ENCODE measurements at places on chromosomes 1 and 21. TPM values are rescaled to one million over a fixed set of nuclear protein-coding genes. Genes with fewer than 3 reads are reported as not detected.

Gene RAP1GAP
- not detected for total RNA-seq

Gene ABCD3
- total RNA-seq: 18.5 TPM

Gene DRAXIN
- total RNA-seq: not detected

Gene ARHGEF19
- total RNA-seq: 4.2 TPM

Gene PHACTR4
- total RNA-seq: 13.1 TPM

Gene PAFAH2
- 5.3 TPM for total RNA-seq

Gene CD5L
- not detected for total RNA-seq

Gene PTGS2
- total RNA-seq: 2.8 TPM

Gene PDC
- not detected for total RNA-seq

Gene OR2T5
- not detected for total RNA-seq

Gene SYCP1
- not detected for total RNA-seq

Gene CAMK2N1
- 5.8 TPM for total RNA-seq

Gene HTR6
- total RNA-seq: not detected

Gene ASAP3
- total RNA-seq: 30.6 TPM

Gene ALG14
- 1.2 TPM for total RNA-seq

Gene KNCN
- total RNA-seq: not detected

Gene KDF1
- total RNA-seq: not detected

Gene SRRM1
- 61.6 TPM for total RNA-seq

Gene NPR1
- 108 TPM for total RNA-seq

Gene OR2L2
- not detected for total RNA-seq

Gene FHL3
- 27.6 TPM for total RNA-seq

Gene AMPD1
- total RNA-seq: not detected

Gene RPE65
- not detected for total RNA-seq

Gene PRKAA2
- 0.96 TPM for total RNA-seq

Gene LCE3D
- not detected for total RNA-seq

Gene AMY1A
- not detected for total RNA-seq

Gene TRABD2B
- 3.0 TPM for total RNA-seq

Gene AADACL3
- total RNA-seq: 0.31 TPM

Gene UQCRHL
- 0.63 TPM for total RNA-seq

Gene OR10Z1
- total RNA-seq: not detected

Gene RGS7
- total RNA-seq: 0.47 TPM

Gene CR2
- total RNA-seq: not detected

Gene FMO1
- total RNA-seq: 0.94 TPM

Gene TNFRSF4
- total RNA-seq: 9.0 TPM

Gene AVPR1B
- not detected for total RNA-seq

Gene ADGRB2
- 0.79 TPM for total RNA-seq

Gene LEMD1
- not detected for total RNA-seq

Gene INTS7
- total RNA-seq: 10.9 TPM

Gene CRYAA
- not detected for total RNA-seq

Gene UTP11
- 30.0 TPM for total RNA-seq

Gene IQCC
- 0.60 TPM for total RNA-seq

Gene AGT
- 2.5 TPM for total RNA-seq

Gene PRAMEF20
- not detected for total RNA-seq

Gene LINGO4
- total RNA-seq: not detected

Gene PROX1
- total RNA-seq: 0.96 TPM

Gene GREM2
- not detected for total RNA-seq

Gene SLC9A1
- total RNA-seq: 6.1 TPM

Gene SHISA4
- 11.0 TPM for total RNA-seq

Gene GPATCH4
- 30.2 TPM for total RNA-seq

Gene SFPQ
- total RNA-seq: 432 TPM

Gene TSACC
- not detected for total RNA-seq

Gene LZIC
- total RNA-seq: 31.8 TPM

Gene TMOD4
- not detected for total RNA-seq

Gene IL10
- 33.2 TPM for total RNA-seq
